Stimulated activated CD8-positive, alpha-beta memory T cell treated with anti-CD3 and anti-CD28 coated beads, Interleukin-4, amount 100 ng/mL, for 4 hours (primary cell): ENCODE measurements at places on chromosomes 1 and 21.

GRCh38 chr1:9235560-9235959 lies 986 bp downstream of the H6PD start:
- DNase-seq, result no peak

- DNase-seq, result no peak
Measured at GRCh38 chr1:51922040-51922439, 43.5 kb upstream of the NRDC start.

GRCh38 chr1:14713077-14713476 lies 114.6 kb downstream of the KAZN start:
- DNase-seq, result no peak

- no peak for DNase-seq
Measured at GRCh38 chr21:31993826-31994825, 121.3 kb downstream of the HUNK start.

DNA sequence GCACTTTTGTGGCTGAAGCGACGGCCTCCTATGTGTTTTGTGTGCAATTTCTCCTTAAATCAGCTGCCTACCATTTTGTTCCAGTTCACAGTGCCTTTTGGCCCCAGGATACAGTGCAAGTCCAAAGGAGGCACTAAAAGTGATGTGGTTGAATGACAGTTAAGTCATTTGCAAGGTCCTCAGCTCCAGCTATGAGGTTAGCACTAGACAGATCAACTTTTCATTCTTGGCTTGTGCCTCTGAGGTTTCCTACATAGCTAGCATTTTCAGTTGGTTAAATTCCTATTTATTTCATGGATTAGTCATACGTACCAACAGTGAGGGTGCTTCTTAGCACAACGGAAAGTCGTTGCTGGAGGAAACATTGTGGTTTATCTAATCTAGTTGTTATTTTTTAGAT lies 59.3 kb upstream of the NTPCR start:
- no peak for DNase-seq

DNA sequence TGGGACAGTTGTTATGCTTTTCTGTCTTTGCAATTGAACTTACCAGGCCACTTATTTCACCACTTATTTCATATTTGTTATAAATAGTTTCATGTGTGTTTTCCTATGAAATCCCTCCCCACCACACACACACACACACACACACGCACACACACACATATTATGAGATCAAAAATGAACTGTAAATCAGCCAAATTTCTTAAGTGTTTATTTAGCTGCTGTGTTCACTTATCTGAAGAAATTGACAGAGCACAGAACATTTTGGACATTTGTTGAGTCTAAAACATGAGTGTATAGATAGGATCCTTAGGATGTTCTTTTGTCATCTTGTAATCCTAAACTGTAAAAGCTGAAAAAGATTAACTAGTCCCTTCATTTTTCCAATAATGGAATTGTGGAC lies 7.8 kb upstream of the TNFSF18 start:
- DNase-seq, result no peak

DNA sequence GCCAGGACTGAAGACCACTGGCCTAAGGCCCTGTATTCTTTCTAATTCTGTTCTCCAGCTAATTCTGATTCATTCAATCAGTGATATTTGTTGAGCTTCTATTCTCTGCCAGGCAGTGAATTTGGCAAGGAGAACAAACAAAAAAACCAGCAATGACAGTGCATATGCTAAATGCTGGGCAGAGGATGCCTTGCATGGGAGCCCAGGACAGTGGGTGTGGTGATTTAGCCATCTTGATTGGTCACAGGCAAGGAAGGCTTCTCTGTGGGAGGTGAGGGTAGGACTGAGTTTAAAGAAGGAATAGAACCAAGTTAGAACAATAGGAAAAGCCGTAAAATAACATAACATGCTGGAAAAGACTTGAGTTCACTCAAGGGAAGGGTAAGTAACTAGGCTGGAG lies 9.2 kb upstream of the CPT2 start:
- no peak for DNase-seq

- DNase-seq, result no peak
Measured at GRCh38 chr21:37558676-37559211, 192.2 kb downstream of the DYRK1A start.

- no peak for DNase-seq
Measured at GRCh38 chr21:39083377-39084008, 99.8 kb downstream of the PSMG1 start.

DNA sequence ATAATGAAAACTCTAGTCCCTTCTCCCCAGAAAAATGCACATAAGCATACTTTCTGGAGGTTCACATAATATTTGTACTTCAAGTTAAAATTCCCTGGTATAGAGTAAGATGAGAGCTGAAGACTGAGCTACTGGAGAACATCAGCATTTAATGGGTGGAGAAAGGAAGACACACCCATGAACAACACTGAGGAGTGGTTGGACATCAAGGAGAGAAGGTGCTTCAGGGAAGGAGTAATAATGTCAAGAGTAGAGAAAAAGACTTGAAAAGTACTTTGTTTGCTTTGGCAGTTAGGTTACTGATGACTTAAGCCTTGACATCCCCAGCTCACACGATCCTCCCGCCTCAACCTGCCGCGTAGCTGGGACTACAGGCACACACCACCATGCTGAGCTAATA lies 21.9 kb downstream of the PEA15 start:
- DNase-seq, result no peak

DNA sequence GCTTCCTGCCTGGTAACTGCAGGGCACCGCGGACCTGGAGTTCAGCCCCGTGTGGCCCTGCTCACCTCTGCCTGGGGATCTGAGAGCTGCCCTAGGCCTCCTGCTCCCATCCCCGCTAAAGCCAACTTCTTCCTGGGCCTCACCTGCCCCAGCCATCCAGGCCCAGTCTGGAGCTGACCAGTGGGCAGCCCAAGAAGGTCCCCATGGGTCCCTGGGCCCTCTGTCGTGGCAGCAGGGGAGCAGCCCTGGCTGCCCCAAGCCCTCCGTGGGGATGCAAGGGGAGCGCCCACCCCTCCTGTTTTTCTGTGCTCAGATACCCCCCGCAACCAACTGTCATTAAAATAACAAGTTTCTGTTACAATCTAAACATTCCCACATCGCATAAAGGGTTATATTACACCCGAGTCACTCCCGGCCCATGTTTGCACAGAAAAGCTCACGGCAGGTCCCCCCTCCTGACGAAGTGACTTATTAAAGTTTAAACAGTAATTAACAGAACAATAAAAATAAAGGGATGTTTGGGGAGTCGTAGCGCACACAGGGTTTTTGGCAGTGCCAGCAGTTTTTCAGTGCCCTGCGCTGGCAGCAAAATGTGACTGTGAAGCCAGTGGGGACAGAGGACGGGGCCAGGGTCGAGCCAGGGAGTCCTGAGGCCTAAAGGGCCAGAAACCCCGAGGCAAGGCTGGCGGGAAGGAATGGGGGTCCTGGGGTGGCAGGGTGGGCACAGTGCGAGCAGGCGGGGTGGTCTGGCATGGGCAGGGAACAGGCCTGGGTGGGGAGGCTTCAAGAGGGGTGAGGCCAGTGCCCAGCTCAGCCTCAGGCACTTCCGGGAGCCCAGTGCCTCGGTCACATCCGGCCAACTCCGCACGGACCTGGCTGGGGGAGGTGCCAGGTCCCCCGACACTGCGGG lies 121.5 kb downstream of the CASZ1 start:
- DNase-seq, result no peak

GRCh38 chr1:115953180-115953579 lies 23.1 kb upstream of the SLC22A15 start:
- no peak for DNase-seq

DNA sequence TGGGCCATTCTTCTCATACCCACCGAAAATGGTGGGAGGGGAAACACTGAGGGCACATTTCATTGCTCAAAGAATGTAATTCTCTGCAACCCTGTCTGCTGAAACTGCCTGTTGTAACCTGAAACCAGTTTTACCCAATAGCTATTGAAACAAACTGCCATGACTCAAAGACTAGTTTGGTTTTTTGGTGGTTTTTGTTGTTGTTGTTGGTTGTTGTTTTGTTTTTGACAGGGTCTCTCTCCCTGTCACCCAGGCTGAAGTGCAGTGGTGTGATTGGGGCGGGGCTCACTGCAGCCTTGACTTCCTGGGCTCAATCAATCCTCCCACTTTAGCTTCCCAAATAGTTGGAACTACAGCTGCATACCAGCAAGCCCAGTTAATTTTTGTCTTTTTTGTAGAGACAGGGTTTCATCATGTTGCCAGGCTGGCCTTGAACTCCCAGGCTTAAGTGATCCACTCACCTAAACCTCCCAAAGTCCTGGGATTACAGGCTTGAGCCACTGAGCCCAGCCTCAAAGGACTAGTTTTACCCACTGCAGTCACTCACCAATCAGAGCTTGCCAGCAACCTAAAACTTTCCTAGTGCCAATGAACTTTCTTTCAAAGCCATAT lies 2.1 kb upstream of the IPP start:
- no peak for DNase-seq

GRCh38 chr1:77370583-77371306 lies 88.9 kb downstream of the AK5 start:
- DNase-seq, result no peak

- DNase-seq, result no peak
Measured at GRCh38 chr1:18463984-18464664, 16.6 kb upstream of the KLHDC7A start.

DNA sequence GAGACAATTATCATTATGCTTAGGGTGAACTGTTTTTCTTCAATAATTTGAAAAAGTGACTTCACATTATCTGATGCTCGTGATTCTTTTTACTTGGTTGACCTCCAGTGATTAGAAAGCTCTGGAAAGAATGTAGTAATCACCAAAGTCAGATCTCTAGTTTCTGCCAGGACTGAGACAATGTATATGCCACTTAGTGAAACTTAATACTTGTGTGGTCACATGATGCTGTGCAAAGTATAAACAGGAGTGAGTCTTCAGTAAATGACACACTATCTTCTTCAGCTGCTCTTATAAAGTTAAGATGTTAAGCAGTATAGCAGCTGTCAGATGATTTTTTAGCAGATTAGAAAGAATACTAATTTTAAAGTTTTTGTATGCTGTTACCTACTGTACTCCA lies 17.2 kb downstream of the VCAM1 start:
- DNase-seq, result no peak

DNA sequence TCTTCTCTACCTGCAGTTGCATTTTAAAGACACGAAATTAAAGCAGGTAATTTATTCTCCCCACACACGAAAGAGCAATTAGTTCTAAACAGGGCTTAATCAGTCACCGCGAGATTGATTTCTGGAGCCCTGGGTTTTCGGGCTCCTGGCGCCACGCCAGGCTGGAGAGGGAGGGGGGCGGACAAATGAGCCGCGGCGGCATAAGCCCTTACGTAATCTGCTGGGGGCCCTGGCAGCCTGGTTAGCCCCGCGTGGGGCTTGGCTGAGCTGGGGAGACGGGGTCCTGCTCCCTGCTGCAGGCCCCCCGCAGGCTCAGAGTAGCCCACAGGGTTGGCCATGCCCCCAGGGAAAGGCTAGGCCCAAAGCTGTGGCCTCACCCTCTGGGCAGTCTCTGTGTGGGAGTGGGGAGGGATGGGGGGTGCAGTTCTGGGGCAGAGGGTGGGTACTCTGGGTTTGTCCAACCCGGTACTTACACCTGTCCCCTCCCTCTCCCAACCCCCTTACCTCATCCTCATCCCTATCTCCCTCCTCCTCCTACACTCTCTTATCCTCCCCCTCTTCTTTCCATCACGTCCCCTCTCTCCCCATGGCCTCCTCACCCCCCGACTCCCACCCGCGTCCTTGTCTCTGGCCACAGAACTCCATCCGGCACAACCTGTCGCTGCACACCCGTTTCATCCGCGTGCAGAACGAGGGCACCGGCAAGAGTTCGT lies 19.9 kb downstream of the FOXO6 start:
- no peak for DNase-seq

DNA sequence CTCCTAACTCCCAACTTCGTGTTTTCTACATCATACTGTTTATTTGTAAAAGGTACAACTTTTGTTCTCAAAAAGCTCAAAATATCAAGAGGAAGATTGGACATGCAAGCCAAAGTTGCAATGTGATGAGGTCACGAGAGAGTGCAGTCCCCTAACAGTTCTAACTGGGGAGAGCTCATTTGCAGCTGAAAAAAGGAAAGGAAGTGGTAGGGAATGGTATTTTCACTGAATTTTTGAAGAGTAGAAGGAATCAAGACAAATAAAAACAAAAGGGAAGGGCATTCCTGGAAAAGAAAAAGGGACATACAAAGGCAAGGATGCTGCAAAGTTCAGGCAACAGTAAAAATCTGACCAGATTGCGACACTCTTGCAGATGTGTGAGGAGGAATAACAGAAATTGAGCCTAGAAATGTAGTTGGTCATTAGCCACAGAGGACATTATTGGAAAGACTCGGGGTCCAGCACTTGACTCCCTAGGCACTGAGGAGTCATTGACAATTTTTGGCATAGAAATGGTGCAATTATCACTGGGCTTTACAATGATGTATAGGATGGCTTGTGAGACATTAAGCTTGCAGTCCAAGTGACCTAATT lies 67.9 kb downstream of the TBX15 start:
- DNase-seq, result no peak

DNA sequence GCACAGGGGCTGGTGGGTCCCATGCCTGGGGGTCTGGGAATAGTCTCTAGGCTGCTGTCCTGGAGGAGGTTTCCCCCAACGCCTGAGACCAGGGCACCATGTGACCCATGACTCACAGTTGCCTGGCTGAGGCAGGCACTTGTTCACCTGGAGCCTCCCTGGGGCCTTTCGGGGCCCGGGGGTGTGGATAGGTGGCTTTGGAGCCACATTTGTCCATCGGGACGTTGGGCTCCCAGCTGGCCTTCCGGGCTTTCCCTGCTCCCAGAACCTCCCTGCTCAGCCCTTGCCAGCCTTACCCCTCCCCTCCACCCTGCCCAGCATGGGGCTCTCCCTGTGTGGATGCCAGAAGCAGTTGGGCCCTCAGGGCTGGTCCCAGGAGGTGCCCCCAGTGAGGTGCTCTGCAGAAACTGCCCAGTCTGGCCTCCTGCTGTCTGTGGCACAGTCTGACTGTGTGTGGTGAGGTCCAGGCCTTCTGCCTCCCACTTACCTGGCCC lies 14.2 kb downstream of the COL6A1 start:
- DNase-seq, result no peak

- no peak for DNase-seq
Measured at GRCh38 chr21:30444204-30444603, 4.1 kb downstream of the KRTAP15-1 start.

DNA sequence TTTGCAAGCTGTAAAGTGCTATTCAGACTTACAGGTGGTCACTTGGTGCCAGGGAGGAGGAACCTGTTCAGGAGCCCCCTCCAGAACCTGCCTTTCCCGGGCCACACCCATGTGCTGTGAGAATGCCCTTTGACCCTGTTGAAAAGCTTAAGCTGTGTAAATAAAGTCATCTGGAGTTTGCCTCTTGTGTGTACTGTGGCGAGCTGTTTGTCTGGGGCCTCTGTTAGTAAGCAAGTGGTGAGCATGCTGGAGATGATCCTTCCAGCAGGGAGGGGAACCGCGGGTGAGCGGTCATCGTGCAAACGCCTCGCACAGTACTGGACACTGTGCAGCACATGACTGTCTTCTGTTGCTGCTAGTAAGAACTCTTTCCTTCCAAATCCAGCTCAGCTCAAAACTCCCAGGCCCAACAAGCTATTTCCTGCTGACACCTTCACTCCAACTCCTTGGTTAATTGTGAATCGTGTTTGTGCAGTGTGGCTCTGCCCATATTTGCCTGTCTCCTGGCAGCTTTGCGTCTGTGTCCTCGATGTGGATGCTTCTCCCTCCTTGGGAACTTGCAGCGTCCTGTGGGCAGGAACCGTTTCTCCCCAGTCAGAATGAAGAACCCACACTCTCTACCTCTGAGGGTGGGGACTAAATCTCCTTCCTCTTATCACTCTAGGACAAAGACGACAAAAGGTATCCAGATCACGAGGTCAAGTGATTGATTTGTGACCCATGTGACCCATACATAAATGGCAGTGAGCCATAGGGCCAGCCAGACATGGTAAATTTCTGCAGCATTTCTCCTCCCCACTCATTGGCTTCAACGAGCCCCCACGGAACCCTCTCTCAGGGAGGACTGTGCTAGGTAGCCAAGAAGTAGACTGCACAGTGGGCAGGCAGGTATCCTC lies 13.9 kb upstream of the BTG2 start:
- no peak for DNase-seq
